ENCODE measurements at places on chromosomes 12 and 14. TPM values are rescaled to one million over a fixed set of nuclear protein-coding genes. Genes with fewer than 3 reads are reported as not detected.
A peak's percentile ranks its signal among the peaks of the same experiment; 100 is the strongest.

PRICKLE1 gene
- total RNA-seq: 15.6 TPM

ST8SIA1 gene
- total RNA-seq: 0.77 TPM

GRCh38 chr14:20802341-20803084 is at the start of gene RNASE1:
RNASE1 (minus strand) TSS chr14:20802844; CDS start chr14:20802068, 776 bp downstream.
- no peak for DNase-seq
- H3K4me1 ChIP-seq: peaks cover 53% of the 10 kb centered on the region
- peaks cover 8% of the 10 kb centered on the region for H3K27me3 ChIP-seq

GRCh38 chr14:69571449-69572029 is 3.1 kb downstream of the CCDC177 start:
- peaks cover 10% of the 10 kb centered on the region for H3K27me3 ChIP-seq
- peaks cover 6% of the 10 kb centered on the region for H3K4me1 ChIP-seq
- no peak overlapping the region for H3K4me3 ChIP-seq
- DNase-seq: no peak
- H3K36me3 ChIP-seq: peaks cover 4% of the 10 kb centered on the region

DNA sequence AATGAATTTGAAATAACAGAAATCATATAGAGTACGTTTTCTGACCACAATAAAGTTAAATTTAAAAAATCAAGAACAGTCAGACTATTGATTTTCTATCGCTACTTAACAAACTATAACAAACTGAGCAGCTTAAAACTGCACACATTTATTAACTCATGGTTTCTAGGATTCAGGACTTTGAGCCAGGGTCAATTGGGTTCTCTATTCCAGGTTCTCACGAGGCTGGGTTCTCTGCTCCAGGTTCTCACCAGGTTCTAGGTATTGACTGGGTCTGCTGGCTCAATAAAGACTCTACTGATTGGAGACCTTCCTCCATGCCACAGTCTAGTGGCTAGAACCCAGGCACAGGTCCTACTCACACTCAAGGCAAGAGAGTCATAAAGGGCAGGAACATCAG is 22.8 kb downstream of the ABCC9 start:
- H3K4me3 ChIP-seq: no peak overlapping the region
- no peak overlapping the region for H3K27ac ChIP-seq
- H3K27me3 ChIP-seq: no peaks in the 10 kb centered on the region
- H3K36me3 ChIP-seq: no peaks in the 10 kb centered on the region
- no peaks in the 10 kb centered on the region for H3K4me1 ChIP-seq

DNA sequence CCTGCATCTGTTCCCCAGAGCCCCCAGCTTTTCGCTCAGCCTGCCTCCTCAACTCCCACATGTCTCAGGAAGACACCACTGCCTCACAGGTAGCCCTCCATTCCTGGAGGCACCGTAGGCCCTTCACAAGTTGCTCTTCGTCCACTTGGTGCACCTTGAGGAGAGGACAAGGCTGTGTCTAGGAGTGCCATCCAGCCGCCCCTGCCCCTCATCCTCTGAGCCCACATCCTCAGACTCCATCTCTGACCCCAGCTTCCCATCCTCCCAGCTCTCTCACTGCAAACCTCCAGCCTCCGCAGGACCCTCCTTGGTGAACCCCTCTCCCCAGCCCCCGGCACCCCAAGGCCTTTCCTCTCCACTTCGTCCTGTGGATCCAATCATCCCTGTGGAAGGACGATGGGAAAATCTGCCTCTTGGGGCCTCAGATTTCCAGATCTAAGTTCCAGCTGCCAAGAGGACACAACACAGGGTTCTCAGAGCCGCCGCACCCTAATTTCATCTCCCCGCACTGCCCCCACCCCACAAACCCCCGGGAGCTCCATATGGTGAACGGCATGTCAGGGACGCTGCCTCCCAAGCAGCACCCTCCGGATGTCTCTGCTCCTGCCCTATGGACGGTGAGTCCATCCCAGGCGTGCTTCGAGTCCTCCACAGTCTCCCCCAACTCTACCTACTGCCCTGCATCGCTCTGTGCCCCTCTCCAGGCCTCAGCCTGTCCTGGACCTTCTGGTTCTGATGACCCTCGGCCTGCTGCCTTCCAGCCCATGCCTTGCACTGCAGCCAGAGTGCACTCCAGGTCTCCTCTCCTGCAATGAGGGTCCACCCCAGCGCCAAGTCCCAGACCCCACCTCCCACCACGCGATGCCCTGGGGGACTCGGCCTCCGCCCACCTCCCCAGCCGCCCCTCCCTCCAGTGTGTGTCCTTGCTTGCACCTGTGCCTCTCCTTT is 314.1 kb upstream of the DIO3 start:
- no peaks in the 10 kb centered on the region for H3K4me1 ChIP-seq
- H3K36me3 ChIP-seq: no peaks in the 10 kb centered on the region
- no peak overlapping the region for H3K4me3 ChIP-seq

DNA sequence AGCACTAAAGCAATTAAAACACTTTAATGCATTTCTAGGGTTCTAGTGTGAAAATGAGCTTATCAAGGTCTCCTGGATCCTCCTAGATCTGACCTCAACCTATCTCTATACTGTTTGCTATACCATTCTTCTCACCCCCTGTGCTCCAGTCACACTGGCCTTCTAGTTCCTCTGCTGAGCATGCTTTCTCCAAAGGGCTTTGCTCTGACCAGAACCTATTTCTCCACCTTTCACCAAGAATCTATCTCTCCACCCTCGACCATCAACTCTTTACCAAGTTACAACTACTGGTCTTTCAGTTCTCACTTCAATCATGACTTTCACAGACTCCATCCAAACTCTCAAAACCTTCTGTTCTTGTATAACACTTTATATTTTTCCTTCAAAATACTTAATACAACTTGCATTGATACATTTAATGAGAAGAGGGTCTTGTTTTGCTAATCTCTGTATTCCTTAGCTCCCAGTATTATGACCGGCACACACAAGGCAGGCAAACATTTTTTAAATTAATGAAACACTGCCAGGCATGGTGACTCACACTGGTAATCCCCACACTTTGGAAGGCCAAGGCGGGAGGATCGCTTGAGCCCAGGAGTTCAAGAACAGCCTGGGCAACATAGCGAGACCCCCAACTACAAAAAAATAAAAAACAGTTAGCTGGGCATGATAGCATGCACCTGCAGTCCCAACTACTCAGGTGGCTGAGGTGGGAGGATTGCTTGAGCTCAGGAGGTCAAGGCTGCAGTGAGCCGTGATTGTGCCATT is 22.8 kb downstream of the PPP1R12A start:
- peak overlapping the region; percentile 3 for H3K27ac ChIP-seq
- H3K4me1 ChIP-seq: peaks cover 11% of the 10 kb centered on the region
- DNase-seq: no peak
- no peaks in the 10 kb centered on the region for H3K27me3 ChIP-seq
- H3K36me3 ChIP-seq: no peaks in the 10 kb centered on the region

DNA sequence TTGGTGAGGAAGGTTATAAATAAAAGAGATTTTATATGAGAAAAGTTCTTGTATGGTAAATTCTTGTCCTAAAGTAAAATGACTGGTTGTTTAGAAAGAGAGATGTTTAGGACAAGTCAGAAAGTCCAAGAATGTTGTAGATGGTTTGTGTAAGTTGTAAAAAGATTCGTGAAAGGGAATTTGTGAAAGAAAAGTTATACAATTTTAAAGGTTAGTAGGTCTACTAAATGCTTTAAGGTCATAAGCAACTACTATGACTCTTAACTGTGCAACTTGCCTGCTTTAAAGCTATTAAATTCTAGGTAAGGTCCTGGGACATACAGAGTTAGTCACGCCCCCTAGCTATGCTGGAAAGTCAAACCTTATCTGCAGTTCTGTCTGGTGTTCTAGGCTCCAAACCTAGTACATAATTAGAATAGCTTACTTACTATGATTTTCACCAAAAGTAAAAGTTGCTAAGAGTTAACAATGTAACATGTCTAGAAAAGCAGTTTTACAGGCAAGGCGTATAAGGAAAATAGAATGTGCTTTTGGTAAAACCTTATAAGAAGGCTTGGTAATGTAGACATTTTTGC is 11.2 kb upstream of the DHRS2 start:
- no peak for DNase-seq
- H3K27ac ChIP-seq: no peak overlapping the region
- H3K4me1 ChIP-seq: no peaks in the 10 kb centered on the region
- peaks cover 1% of the 10 kb centered on the region for H3K27me3 ChIP-seq

DNA sequence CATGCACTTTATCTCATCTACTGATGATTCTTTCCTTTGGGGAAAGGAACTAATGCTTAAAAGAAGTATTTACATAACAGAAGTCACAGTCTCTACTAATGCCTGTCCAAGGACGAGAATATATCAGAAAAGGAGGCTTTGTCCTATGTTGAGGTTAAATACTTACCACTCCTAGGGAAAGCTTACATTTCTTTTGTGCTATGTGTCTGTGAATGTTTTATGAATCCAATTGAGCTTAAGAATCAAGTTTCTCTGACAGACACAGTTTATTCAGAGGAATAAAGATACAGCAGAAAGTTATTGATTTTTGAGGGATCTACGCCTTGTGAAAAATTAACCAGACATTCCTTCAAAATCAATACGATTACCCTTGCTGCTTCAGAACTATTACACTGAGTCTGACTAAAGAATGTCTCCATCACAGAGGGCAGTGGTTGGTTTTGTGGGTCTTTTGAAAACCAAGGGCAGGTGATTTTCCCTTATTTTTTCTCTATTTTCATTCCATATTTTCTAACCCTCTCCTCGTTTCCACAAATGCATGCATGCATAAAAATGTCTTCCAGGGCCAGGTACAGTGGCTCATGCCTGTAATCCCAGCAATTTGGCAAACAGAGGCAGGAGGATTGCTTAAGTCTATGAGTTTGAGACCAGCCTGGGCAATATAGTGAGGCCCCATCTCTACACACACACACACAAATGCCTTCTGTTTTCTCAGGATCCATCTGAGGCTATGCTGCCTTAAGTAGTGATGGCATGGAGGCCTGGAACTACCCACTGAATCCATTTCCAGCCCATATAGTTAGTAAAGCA is 1095.1 kb downstream of the GALC start:
- peaks cover 2% of the 10 kb centered on the region for H3K4me1 ChIP-seq
- H3K27me3 ChIP-seq: no peaks in the 10 kb centered on the region
- no peaks in the 10 kb centered on the region for H3K36me3 ChIP-seq
- no peak overlapping the region for H3K4me3 ChIP-seq

DNA sequence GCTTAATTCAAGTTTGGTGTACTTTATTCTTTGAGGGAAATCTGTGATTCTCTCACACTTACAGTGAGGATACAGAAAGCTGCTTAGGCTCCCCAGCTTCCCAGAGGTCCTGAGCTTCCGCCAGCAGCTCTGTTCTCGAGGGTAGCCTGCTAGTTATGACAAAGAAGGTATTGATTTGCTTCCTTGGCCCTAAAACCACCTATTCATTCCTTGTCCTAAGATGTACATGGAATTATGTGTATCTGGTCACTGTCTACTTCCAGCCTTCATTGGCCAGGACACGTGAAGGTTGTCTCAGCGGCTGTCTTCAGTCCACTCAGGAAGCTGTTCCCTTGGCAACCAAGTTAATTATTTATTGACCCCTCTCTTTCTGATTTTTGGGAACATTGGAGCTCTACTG is 55.7 kb downstream of the GALNT8 start:
- no peaks in the 10 kb centered on the region for H3K27me3 ChIP-seq
- no peaks in the 10 kb centered on the region for H3K4me1 ChIP-seq
- H3K36me3 ChIP-seq: no peaks in the 10 kb centered on the region
- DNase-seq: no peak
- H3K27ac ChIP-seq: no peak overlapping the region
- no peak overlapping the region for H3K4me3 ChIP-seq

GRCh38 chr14:20333494-20333841 is 389 bp upstream of the CCNB1IP1 start:
- H3K27ac ChIP-seq: peak overlapping the region; percentile 100
- peak overlapping the region; percentile 99 for H3K4me3 ChIP-seq
- no peaks in the 10 kb centered on the region for H3K36me3 ChIP-seq
- peaks cover 2% of the 10 kb centered on the region for H3K27me3 ChIP-seq
